ENCODE measurements at places on chromosomes 6 and 20.

GRCh38 chr20:11333634-11334033 is 584.1 kb upstream of the BTBD3 start:
- H3K4me3 ChIP-seq: no peak overlapping the region
- H3K27me3 ChIP-seq: no peaks in the 10 kb centered on the region
- no peak overlapping the region for H3K27ac ChIP-seq
- DNase-seq: no peak

- no peak overlapping the region for H3K27ac ChIP-seq
- no peaks in the 10 kb centered on the region for H3K36me3 ChIP-seq
- no peak for DNase-seq
- H3K4me1 ChIP-seq: peaks cover 7% of the 10 kb centered on the region
- no peak overlapping the region for H3K4me3 ChIP-seq
Measured at GRCh38 chr6:150705392-150705791, 105.7 kb downstream of the PLEKHG1 start.

GRCh38 chr6:170106906-170107525 is 183.9 kb downstream of the DLL1 start:
- no peak for DNase-seq
- no peaks in the 10 kb centered on the region for H3K36me3 ChIP-seq
- no peaks in the 10 kb centered on the region for H3K27me3 ChIP-seq
- H3K4me1 ChIP-seq: no peaks in the 10 kb centered on the region

DNA sequence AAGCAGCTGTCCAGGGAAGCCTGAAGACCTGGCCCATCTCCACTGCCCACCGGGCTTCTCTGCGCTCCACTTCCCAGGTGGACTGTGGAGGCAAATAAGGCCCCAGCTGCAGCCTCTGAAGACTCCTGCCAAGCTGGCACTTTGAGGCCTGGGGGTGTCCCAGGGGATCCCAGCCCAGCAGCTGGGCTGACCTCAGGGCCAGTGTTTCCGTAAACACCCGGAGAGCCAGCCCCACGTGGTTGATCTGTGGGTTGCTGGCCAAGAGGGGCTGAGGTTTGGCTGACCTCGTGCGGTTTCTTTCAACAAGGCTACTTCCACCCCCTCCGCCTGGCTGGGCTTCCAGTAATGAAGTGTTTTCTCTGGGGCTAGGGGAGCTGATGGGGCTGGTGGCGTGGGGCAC is 12.4 kb upstream of the CCN5 start:
- H3K4me3 ChIP-seq: no peak overlapping the region
- no peaks in the 10 kb centered on the region for H3K27me3 ChIP-seq
- H3K27ac ChIP-seq: no peak overlapping the region
- no peaks in the 10 kb centered on the region for H3K36me3 ChIP-seq

- DNase-seq: no peak
- no peak overlapping the region for H3K27ac ChIP-seq
- H3K4me3 ChIP-seq: no peak overlapping the region
- H3K27me3 ChIP-seq: no peaks in the 10 kb centered on the region
- H3K36me3 ChIP-seq: no peaks in the 10 kb centered on the region
- peaks cover 7% of the 10 kb centered on the region for H3K4me1 ChIP-seq
Measured at GRCh38 chr6:138818496-138819194, 22.8 kb downstream of the ECT2L start.

DNA sequence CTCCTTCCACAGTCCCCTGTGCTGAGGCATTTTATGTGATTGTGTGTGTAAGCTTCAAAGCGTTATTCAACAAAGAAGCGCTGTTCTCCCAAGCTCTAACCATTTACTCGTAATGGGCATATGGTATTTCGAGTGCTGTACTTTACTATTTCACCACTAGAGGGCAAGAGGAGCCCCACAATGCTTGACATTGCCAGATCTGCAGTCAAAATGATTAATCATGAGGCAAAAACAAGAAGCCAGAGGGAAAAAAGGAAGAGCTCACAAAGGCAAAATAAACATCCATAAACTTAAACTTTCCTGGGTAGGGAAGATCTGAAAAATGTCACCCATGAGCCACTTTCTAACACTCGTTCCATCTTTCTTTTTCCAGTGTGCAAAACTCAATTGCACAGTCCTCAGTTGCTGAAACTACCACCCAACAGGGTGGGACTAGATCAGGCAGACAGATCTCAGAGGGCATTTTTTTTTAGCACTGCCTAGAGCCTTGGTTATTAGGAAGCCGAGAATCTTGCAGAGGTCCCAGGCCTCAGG is 215.0 kb upstream of the PLCB4 start:
- no peak overlapping the region for H3K27ac ChIP-seq
- no peak overlapping the region for H3K4me3 ChIP-seq
- peaks cover 6% of the 10 kb centered on the region for H3K4me1 ChIP-seq
- H3K27me3 ChIP-seq: no peaks in the 10 kb centered on the region
- DNase-seq: peak; percentile 76
- H3K36me3 ChIP-seq: no peaks in the 10 kb centered on the region

DNA sequence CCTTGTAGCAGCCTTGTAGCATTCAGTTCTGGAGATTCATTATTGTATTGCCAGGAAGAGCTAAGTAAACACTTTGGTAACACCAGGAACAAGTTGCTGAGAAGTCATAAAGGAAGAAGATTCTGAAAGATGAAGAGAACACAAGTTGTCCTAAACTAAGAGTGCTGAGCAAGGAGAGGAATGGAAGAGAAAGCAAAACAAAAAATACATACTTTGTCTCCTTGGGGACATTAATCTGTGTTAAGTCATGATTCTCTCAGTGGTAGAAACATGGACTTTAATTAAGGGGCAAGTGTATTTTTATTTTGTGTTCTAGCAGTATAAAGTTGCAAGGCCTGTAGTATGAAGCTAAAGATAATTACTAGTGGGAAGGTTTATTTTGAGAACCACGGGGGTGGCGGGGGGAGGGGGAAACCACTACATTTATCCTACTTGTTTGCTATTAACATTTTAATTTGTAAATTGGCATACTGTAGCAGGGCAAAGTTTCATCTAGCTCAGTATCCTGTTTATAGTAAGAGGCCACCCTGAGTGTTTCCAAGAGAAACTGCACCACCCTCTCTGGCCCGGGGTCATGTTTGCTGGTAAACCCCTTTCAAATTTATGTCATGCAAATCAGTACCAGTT is 463.0 kb downstream of the CDKAL1 start:
- peaks cover 3% of the 10 kb centered on the region for H3K4me1 ChIP-seq
- DNase-seq: no peak
- no peaks in the 10 kb centered on the region for H3K27me3 ChIP-seq
- peaks cover 1% of the 10 kb centered on the region for H3K36me3 ChIP-seq
- no peak overlapping the region for H3K27ac ChIP-seq
- no peak overlapping the region for H3K4me3 ChIP-seq

DNA sequence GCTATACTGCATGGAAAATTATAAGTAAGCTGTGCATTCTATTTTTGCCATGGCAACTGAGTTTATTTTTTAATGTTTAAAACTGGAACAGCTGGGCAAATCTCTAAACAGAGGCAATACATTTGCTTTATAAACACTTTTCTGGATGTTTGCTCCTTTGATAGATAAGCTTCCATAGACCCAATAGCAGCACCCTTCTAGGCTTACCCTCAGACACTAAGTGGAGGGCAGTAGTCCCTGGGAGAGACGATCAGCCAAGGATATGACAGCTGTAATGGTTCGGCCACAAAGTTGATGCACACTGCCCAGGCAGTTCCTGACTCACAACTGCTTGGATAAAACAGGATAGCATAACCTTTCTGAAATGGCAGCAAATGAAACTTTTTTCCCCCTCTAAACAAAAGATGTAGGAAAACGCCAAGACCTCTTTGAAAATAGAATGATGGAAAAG is 8.5 kb upstream of the MRPS10 start:
- peaks cover 14% of the 10 kb centered on the region for H3K36me3 ChIP-seq
- H3K27me3 ChIP-seq: no peaks in the 10 kb centered on the region
- H3K4me1 ChIP-seq: no peaks in the 10 kb centered on the region
- no peak overlapping the region for H3K4me3 ChIP-seq
- DNase-seq: no peak

DNA sequence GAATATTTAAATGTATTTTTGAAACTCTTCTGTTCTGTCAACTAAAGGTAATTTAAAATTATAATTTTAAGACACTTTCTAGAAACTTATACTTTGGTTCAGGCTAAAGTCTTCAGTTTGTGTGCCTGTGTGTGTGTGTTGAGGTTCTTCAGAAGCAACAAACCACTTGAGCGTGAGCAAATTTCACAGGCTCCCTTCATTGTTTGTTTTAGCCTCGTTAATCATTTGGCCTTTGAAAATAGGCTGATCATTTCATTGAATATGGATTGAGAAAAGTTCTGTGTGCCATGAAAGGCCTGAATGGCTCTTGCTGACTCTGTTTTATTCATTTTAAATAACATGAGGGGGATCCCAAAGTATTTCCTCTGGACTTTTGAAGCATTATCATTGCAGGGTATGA is 420.1 kb downstream of the CDKAL1 start:
- no peak overlapping the region for H3K27ac ChIP-seq
- no peak overlapping the region for H3K4me3 ChIP-seq
- H3K27me3 ChIP-seq: no peaks in the 10 kb centered on the region
- H3K4me1 ChIP-seq: peaks cover 7% of the 10 kb centered on the region
- DNase-seq: no peak
- H3K36me3 ChIP-seq: no peaks in the 10 kb centered on the region

DNA sequence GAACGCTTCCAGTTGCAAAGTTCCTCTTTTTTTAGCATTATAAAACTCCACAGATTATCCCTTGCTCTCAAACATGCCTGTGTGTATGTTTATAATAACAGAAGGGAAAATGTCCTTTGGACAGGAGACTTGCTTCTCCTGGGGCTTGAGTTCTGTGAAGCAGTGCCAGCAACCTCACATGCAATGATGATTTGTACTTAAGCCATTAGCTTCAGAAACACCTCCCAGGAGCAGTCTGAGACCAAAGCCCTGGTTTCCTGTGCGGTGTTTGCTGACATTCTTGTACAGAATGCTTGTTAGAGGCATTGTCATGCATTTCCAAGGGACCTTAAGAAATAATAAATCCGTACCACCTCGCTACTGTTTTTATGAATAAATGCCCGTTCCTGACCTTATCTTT is 752.8 kb downstream of the CBLN4 start:
- H3K27me3 ChIP-seq: no peaks in the 10 kb centered on the region
- H3K36me3 ChIP-seq: no peaks in the 10 kb centered on the region
- H3K4me3 ChIP-seq: no peak overlapping the region
- no peak overlapping the region for H3K27ac ChIP-seq
- DNase-seq: no peak

- H3K36me3 ChIP-seq: no peaks in the 10 kb centered on the region
- DNase-seq: no peak
- peaks cover 4% of the 10 kb centered on the region for H3K4me1 ChIP-seq
- no peaks in the 10 kb centered on the region for H3K27me3 ChIP-seq
Measured at GRCh38 chr6:103895136-103895535, 964.6 kb downstream of the HACE1 start.

GRCh38 chr20:40948465-40949267 is 80.0 kb upstream of the TOP1 start:
- H3K4me1 ChIP-seq: peaks cover 7% of the 10 kb centered on the region
- no peaks in the 10 kb centered on the region for H3K36me3 ChIP-seq
- no peak for DNase-seq
- H3K4me3 ChIP-seq: no peak overlapping the region
- H3K27ac ChIP-seq: no peak overlapping the region

GRCh38 chr6:72669324-72669723 is 47.5 kb downstream of the KCNQ5 start:
- no peaks in the 10 kb centered on the region for H3K36me3 ChIP-seq
- H3K4me3 ChIP-seq: no peak overlapping the region
- H3K27ac ChIP-seq: no peak overlapping the region
- no peaks in the 10 kb centered on the region for H3K4me1 ChIP-seq

DNA sequence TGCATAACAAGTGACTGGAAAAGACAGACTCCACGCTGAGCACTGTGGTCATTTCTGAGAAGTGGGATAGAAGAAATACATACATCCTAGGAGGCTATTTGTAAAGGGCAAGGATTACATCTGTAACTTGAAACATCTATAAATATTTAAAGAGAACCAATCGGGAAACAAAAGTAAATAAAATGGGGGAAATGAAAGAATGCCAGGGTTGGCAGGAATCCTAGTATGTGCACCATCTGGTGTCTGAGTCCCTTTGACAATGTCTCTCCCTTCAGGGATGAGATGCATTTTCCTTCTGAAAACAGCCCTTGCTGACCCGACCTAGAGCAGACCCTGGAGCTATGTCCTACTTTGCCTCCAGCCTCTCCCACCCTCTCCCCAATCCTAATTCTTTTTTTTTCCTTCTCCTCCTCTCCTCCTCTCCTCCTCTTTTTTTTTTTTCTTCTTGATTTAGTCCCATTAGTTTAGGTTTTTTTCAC is 53.2 kb downstream of the VSTM2L start:
- H3K27me3 ChIP-seq: no peaks in the 10 kb centered on the region
- no peaks in the 10 kb centered on the region for H3K4me1 ChIP-seq
- no peak overlapping the region for H3K4me3 ChIP-seq

GRCh38 chr6:88380083-88380482 is 213.9 kb upstream of the CNR1 start:
- no peak for DNase-seq
- no peak overlapping the region for H3K4me3 ChIP-seq
- H3K27me3 ChIP-seq: no peaks in the 10 kb centered on the region
- H3K4me1 ChIP-seq: peaks cover 18% of the 10 kb centered on the region
- H3K36me3 ChIP-seq: no peaks in the 10 kb centered on the region
- H3K27ac ChIP-seq: no peak overlapping the region

- H3K36me3 ChIP-seq: no peaks in the 10 kb centered on the region
- no peaks in the 10 kb centered on the region for H3K27me3 ChIP-seq
- no peak overlapping the region for H3K4me3 ChIP-seq
- H3K4me1 ChIP-seq: peaks cover 6% of the 10 kb centered on the region
- DNase-seq: no peak
Measured at GRCh38 chr6:139648430-139649000, 274.1 kb upstream of the CITED2 start.

GRCh38 chr6:46338131-46338530 is 153.1 kb downstream of the RCAN2 start:
- H3K27ac ChIP-seq: no peak overlapping the region
- H3K4me3 ChIP-seq: no peak overlapping the region
- no peak for DNase-seq
- H3K27me3 ChIP-seq: no peaks in the 10 kb centered on the region
- H3K36me3 ChIP-seq: no peaks in the 10 kb centered on the region
- H3K4me1 ChIP-seq: no peaks in the 10 kb centered on the region

GRCh38 chr6:41813469-41813868 is 26.0 kb downstream of the TOMM6 start:
- no peak overlapping the region for H3K4me3 ChIP-seq
- no peaks in the 10 kb centered on the region for H3K4me1 ChIP-seq

DNA sequence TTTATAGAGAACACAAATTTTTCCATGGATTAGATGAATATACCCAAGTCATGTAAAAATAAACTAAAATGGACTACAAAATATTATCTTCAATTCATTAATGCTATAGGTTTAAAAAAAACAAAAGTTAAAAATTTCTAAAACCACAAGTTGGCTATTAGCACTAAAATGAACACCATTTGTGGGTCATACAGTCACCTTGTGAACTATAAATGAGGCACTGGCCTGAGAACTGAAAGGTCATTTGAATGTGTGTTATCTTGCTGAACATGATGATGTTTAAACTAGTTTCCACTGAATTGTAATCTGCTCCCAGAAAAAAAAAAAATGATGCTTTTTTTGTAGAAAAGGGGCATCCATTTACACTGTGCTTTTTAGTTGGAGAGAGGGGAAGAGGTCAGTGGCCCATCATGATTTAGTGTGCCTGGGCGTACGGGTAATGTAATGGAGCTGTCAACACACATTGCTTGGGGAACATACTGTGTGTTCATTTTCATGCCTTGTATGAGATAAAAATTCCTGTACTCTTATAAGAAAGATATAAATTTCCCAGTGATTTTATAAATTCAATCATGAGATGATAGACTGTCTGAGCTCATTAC is 96.6 kb upstream of the FKBP1C start:
- H3K36me3 ChIP-seq: no peaks in the 10 kb centered on the region
- H3K27me3 ChIP-seq: no peaks in the 10 kb centered on the region
- H3K4me1 ChIP-seq: no peaks in the 10 kb centered on the region
- DNase-seq: no peak
- no peak overlapping the region for H3K27ac ChIP-seq
